ENCODE measurements at places on chromosomes 1 and 21.

- no peak for DNase-seq
Measured at GRCh38 chr1:223462047-223462630, 68.9 kb downstream of the CCDC185 start.

DNA sequence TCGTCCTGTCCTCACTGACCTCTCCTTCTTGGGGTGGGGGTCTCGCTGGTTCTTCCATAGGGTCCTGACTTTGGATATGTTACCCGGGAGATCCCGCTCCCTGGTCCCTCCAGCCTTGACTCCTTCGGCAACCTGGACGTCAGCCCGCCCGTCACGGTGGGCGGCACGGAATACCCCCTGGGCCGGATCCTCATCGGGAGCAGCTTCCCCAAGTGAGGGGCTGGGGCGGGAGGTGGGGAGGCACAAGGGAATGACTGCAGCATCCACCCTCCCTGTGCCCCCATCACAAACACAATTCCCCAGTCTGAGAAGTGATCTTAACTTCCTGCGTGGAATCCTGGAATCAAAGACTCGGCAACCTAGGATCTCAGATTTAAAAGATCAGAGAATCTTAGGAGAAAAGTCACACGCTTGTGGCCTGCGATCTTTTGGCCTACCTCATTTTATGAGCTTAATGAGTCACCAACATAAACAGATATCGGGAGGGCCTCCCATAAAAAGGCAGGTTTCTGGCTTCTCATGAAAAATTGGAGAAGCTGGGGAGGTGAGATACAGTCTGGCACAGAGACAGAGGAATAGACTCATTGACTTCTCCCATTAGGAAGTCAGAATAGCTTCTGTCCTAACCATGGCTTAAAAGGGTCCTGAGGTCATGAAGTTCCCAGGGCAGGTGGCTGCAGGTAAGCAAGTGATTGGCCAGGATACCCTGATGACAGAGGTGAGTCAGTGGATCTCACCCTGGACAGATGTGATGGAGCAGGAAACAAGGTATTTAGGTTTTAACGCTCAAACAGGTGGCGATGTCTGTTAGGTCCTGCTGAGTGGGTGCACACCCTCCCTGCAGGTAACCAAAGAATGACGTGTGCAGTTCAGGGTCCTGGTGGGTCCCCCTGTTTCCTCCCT is 15.9 kb upstream of the PADI3 start:
- no peak for DNase-seq

DNA sequence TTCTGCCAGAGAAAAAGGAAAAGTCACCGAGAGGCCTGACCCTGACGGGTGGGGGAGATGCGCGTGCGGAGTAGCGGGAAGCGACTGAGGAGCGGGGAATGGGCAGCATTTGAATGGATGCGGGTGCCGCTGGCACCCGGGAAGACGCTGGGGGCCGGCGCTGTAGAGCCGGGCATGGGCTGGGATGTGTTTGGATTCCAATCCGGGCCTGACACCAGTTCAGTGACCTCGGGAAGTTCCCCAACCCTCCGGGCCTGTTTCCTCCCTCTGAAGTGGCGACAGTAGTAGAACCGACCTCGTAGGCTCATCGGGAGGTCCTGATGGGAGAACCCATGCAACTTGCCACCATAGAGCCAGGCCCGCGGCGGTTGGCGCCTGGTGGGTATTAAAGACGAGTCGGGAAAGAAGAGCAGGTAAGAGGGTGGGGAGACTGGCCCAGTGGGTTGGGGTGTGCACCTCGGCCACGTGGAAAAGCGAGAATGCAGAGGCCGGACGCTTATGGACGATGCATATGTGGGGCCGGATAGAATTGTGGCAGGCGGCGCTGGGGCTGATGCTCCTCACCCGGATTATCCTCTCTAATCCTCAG is 642 bp upstream of the SLC16A1 start:
- DNase-seq: no peak

GRCh38 chr1:115980998-115981993 is 5.0 kb downstream of the SLC22A15 start:
- no peak for DNase-seq

- DNase-seq: no peak
Measured at GRCh38 chr1:80214888-80215540, 1208.5 kb upstream of the ADGRL4 start.

- peak; percentile 5 for DNase-seq
Measured at GRCh38 chr1:28668956-28669723, 556 bp downstream of the GMEB1 start.

DNA sequence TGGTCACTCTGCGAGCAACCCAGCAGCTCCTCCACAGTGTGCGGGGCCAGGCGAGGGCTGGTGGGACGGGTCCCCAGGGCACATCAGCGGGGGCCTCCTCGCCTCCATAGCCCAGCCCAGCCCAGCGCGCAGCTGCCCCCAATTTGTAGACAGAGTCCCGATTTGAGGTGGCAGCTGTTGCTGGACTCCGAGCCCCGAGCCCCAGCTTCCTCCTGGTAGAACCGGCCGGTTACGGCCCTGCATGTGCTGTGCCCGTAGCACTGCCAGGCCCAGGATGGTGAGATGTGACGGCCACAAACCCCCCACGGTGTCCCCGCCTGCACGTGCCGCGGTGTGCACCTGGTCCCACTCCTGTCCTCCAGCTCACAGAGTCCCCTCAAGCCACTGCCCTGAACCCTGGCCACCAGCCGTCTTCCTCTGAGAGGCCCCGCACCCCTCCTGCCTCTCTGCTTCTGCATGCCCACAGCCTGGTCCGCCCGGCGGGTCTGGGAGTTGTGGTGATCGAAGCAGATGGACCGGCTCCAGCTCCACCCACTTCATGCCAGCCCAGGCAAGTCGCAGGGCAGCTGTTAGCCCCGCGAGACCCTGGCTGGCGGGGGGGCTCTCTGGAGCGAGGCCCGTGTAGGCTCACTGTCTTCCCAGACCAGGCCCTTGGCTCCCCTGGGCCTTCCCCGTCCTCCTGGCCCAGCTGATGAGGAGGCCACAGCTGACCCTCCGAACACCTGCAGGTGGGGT is 55.5 kb downstream of the MORN1 start:
- DNase-seq: no peak

- no peak for DNase-seq
Measured at GRCh38 chr1:154466921-154467417, 35.0 kb upstream of the TDRD10 start.

- DNase-seq: no peak
Measured at GRCh38 chr1:39990428-39990827, 35.5 kb downstream of the MFSD2A start.

- DNase-seq: no peak
Measured at GRCh38 chr1:165408518-165408917, 36.4 kb downstream of the RXRG start.

- no peak for DNase-seq
Measured at GRCh38 chr1:235532360-235532759, 28.1 kb upstream of the B3GALNT2 start.

- DNase-seq: no peak
Measured at GRCh38 chr21:37717534-37717933, 198.7 kb downstream of the KCNJ6 start.

GRCh38 chr1:186903374-186904136 is 74.8 kb downstream of the PLA2G4A start:
- no peak for DNase-seq

- no peak for DNase-seq
Measured at GRCh38 chr1:97919585-97920261, 1.1 kb downstream of the DPYD start.

DNA sequence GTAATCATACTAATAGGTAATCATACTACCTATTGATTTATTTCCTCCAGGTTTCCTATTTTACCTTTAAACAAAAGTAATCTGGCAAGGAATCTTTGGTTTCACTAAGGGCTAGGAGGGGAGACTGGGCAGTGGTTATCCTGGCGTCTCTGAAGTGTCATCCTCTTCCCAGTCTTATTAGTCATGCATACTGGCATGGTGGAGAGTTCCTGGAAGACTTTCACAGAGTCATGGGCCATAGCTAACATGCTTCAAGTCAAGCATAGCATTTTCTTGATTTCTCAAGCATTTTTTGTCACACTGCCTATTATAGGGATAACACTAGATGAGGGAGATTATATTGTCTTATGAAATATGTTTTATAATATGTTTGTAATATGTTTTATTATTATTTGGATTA is 64.0 kb upstream of the ASB17 start:
- no peak for DNase-seq

- DNase-seq: no peak
Measured at GRCh38 chr1:207831517-207832327, 79.2 kb downstream of the CD34 start.

- no peak for DNase-seq
Measured at GRCh38 chr1:56070601-56071000, 508.8 kb downstream of the PLPP3 start.

DNA sequence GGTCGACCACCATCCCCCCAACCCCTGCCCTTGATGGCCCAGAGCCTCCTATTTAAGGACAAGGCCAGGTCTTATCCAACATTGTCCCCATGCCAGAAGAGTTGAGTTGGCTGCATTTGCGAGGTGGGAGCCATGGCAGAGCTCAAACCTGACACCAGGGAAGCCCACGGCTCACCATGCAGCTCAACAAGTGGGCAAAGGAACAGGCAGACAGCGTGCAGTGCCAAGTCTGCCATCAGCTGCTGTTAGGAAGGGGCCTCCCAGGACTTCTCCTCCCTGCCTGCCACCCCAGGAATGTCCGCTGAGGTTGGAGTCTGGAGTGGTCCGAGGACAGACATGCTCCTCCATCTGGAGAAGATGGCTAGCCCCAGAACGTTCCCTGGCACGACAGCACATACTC is 19.9 kb downstream of the SLC45A3 start:
- no peak for DNase-seq

DNA sequence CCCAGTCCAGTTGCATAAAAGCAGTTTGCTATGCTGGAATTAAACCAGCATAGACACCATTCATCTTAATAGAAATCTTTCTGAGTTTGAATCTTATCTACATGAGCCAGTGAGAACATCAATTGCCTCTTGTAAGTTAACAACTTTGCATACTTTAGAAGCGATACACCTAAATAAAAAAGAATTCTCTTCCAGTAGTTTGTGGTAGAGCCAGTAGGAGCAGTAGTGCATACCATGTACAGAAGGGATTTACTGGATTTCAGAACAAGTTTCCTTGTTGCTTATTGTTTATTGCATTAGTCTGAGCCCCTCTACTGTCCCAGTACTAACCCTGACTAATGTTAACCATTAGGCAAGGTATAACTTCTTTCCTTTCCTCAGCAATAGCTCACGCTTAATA is 313.1 kb downstream of the TGFB2 start:
- no peak for DNase-seq

- no peak for DNase-seq
Measured at GRCh38 chr1:22139817-22140216, 3.1 kb downstream of the WNT4 start.

GRCh38 chr1:2635361-2636010 is 2.7 kb upstream of the MMEL1 start:
- no peak for DNase-seq

GRCh38 chr1:70509996-70510876 is 99.2 kb downstream of the CTH start:
- DNase-seq: peak; percentile 75

- DNase-seq: no peak
Measured at GRCh38 chr1:155944444-155944799, 3.0 kb downstream of the RXFP4 start.

GRCh38 chr1:203122159-203122558 is 5.4 kb upstream of the ADORA1 start:
- DNase-seq: no peak

GRCh38 chr1:15346346-15347030 is 63.2 kb upstream of the EFHD2 start:
- no peak for DNase-seq

DNA sequence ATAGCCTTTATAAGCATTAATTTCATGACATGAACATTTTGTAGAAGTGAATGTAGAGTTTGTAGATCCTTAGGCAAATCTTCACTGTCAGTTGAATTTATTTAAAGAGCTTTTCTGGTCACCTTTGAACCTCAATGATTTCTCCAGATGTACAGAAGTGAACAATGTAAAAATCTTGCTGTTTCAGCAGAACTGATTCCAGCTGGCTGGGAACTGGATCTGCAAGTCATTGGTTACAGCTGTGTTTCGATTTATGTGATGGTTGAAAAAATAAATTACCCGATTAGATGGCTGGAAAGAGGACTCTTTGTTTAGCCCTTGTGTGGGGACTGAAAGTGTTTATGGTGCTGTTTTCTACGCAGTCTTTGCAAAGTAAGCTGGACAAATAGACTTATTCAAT is 849.8 kb downstream of the USP25 start:
- DNase-seq: no peak

DNA sequence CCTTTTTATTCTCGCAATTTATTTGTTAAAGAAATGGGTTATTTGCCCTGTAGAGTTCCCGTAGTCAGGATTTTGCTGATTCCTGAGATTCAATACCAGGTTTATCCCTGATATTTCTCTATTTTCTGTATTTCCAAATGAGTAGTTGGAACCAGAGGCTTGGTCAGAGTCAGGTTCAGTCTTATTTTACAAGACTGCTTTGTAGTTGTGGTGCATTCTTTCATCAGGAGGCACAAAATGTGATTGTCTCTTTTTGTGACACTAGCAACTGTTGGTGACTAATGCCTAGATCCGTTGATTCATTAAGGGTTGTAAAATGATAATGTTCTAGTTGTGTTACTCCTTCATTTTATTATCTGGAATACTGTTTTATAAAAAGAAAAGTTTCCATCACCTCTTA is 95.5 kb upstream of the TPTE start:
- DNase-seq: no peak

GRCh38 chr1:156140879-156141707 is 12.3 kb upstream of the SEMA4A start:
- no peak for DNase-seq

DNA sequence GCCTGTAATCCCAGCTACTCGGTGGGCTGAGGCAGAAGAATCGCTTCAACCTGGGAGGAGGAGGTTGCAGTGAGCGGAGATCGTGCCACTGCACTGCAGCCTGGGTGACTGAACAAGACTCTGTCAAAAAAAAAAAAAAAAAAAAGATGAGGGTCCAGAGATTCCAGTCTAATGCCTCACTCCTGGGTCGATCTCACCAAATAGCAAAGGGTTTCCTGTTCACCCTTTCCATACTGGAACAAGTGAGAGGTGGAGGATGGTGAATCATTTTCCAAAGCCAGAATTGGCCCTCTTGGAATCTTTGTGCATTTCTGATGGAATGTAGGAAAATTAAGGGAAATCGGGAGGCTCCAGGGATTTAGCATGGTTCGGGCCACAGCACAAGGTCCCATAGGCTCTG is 58.1 kb upstream of the ZNF648 start:
- no peak for DNase-seq

DNA sequence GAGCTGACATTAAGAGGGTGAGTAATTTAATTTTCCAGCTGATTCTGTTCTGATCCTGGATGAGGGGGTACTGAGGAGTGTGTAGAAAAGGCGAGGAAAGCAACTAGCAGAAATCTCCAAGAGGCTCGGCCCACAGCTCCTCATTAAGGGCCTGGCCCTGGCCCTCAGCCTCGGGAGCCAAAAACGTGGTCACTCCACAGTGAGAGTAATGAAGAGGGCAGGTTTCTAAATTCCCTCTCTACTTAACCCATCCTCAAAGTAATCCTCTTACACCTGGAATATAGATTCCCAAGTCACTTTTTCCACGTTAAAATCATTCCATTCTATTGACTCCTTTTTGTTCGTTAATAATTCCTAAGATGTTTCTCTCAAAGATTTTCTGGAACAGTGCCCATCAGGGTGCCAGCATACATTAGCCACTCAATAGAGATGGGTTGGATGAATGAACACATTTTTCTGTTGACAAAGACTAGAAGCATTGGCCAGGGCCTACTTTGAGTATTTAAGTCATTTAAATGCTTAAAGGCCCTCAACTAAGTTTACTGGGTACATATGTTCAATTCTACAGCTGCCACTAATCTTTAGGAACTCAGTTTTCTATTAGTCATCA is 1.1 kb upstream of the COL11A1 start:
- DNase-seq: no peak

GRCh38 chr1:226112626-226113025 is 50.1 kb downstream of the H3-3A start:
- DNase-seq: no peak

- DNase-seq: no peak
Measured at GRCh38 chr1:21666576-21667320, 2.4 kb downstream of the RAP1GAP start.
